ENCODE measurements at places on chromosomes 5 and 9. TPM values are rescaled to one million over a fixed set of nuclear protein-coding genes. Genes with fewer than 3 reads are reported as not detected.

The PKD2L2 gene
- not detected for total RNA-seq

The PCDHGA1 gene
- total RNA-seq, result 1.4 TPM

The ZNF658 gene
- total RNA-seq, result 2.3 TPM

The BARHL1 gene
- not detected for total RNA-seq

GRCh38 chr5:59178482-59178881 is 595.6 kb downstream of the RAB3C start:
- DNase-seq, result no peak

DNA sequence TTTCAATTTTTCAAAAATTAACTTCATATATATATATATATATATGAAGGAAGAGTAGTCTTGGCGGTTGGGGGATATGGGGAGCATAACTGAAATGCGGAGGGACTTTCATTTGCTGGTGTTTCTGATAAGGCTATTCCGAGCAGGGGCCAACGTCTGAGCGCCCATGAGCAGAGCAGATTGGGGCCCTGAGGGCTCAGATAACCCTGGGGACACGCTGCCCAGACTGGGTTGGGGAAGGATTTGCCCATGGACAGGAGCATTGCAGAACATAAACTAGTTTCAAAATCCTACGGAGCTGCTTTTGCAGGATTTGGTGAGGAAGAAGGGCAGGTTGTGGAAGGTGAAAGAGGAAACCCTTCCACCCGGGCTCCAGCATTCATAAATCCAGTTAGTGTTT is 240.2 kb downstream of the IRX1 start:
- no peak for DNase-seq

DNA sequence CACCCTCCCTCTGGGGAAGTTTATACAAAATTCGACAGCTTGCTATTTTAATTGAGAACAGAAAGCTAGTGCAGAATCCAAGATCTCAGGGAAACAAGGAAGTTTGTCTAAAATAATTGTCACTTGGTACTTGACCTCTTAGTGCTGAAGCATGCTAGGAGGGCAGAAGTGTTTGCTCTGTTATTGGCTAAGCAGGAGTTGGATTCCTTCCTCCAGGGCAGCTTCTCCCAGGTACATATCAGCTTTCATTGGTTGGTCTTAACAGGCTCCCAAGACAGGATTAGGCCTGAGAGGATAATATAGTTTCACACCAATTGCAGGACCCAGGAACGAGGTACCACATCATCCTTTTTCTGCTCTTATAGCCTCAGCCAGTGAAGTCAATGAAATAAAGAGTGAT is 432.8 kb downstream of the IRX1 start:
- DNase-seq, result no peak

The GLRA1 gene
- total RNA-seq, result not detected

- DNase-seq, result no peak
Observed at GRCh38 chr5:3605298-3606010, 9.8 kb downstream of the IRX1 start.

GRCh38 chr5:15502208-15502607 is 2.2 kb downstream of the FBXL7 start:
- peak; percentile 43 for DNase-seq

GRCh38 chr9:85142968-85143367 is 473.4 kb downstream of the NTRK2 start:
- no peak for DNase-seq
